Activated CD8-positive, alpha-beta memory T cell treated with anti-CD3 and anti-CD28 coated beads for 1 hour (primary cell): ENCODE measurements at places on chromosomes 5 and 9.

- DNase-seq, result no peak
Observed at GRCh38 chr5:113614191-113614590, 100.7 kb downstream of the YTHDC2 start.

DNA sequence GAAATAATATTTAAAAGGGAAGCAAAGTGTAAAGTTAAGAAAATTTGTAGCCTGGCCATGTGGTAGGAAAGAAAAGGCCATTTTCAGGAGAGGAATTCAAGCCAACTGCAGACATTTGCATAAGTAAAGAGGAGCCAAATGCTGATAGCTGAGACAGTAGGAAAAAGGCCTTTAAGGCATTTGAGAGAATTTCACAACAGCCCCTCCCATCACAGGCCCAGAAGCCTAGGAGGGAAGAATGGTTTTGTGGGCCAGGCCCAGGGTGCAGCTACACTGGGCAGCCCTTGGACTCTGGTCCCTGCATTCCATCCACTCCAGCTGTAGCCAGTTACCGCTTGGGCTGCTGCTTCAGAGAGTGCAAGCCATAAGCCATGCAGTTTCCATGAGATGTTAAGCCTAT is 1556.8 kb downstream of the EFNA5 start:
- no peak for DNase-seq

DNA sequence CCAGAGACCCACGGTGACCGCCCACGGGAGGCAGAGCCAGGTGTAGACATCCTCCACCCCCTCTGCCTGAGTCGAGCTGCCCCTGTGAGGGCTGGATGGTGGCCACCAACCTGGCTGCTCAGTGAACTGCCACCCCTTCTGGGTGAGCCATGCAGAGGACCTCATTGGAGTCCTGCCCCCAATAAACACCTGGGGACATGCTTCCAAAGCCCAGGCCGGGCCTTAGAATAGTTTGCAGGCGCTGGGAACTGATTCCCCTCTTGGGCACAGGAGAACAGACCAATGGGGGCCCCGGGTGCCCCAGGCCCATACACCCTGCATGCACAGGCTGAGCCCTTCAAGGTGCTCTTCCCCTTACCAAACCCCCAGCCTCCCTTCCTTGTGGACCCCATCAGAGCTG is 38.1 kb upstream of the GFPT2 start:
- no peak for DNase-seq

- no peak for DNase-seq
Observed at GRCh38 chr5:143980506-143980905, 168.5 kb downstream of the HMHB1 start.

DNA sequence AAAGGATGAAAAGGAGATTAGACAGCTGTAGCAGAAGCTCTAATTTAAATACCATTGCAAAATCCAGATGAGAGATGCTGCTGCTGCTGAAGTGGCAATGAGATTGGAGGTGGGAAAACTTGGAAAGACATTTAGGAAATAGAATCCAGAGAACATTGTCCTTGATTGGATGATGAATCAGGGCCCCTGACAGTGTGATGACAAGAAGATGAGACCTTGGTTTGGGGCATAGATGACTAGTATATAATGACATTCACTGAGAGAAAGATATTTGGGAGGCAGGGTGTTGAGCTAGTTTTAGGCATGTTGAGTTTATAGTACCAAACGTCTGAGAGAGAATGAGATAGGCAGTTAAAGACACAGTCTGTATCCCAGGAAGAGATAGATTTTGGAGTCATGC is 311.5 kb upstream of the MPDZ start:
- no peak for DNase-seq

GRCh38 chr5:172207511-172207910 is 13.5 kb downstream of the EFCAB9 start:
- DNase-seq, result no peak

GRCh38 chr5:127865273-127865672 is 162.1 kb downstream of the CCDC192 start:
- no peak for DNase-seq

- no peak for DNase-seq
Observed at GRCh38 chr5:170252720-170253350, 20.1 kb downstream of the C5orf58 start.

DNA sequence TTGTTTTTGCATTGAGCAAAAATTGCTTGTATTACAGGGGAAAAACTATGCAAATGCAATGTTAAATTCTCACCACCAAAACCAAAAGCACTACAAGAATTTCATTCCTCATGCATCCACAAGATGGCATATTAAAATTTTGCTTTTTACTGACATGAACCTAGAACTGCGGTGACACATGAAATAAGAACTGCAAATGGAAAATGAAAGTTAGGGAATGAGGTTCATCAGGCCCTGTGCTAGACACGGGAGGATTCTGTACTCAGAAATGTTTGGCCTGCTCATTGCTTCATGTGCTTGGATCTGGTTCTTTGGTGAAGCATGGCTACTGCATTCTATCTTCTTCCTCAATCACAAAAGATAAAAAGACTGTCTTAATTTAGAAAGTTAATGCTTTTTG is 9.1 kb upstream of the RFK start:
- DNase-seq, result no peak

GRCh38 chr9:28799876-28800275 is 1226.6 kb upstream of the C9orf72 start:
- DNase-seq, result no peak

DNA sequence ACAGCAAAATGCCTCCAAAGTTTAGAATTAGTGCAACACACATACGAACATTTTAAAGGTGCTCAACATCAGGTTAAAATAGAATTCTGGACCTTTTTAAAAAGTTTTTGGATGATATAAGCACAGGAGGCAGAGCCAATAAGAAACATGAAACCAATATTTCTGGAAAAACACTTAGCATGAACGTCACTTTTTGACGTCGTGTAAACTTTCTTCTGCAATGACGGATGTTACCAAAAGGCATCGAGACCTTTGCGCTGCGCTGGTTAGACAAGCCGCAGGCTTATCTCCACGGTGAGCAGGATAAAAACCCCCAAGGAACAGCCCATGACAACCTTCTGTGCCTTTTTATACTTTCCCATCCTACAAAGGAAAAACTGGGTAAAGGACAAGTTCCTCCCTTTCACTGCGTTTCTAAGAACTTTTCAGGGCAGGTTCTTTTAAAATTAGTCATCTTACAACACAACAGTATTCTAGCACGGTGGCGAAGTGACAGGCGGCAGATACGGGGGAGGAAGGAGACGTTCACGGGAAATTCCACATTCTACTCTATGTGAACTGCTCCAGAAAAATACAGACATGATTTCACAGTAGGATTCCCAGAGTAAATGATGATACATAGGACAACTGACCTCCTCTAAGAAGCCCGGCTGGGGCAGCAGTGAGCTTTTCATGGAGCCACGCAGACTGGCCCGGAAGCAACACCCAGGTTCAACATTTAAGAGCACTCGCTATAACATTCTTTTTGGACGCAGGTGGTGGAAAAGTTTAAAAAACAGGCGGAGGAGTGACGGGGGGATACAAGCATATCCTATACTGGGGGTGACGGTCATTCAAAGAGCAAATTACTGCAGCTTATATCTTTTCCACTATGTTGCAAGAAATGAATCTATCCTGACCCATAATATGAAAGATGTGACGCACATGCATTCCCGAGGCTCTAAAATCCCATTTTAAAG is 52.4 kb downstream of the USP20 start:
- no peak for DNase-seq

- DNase-seq, result no peak
Observed at GRCh38 chr5:31172881-31173280, 20.6 kb upstream of the CDH6 start.

GRCh38 chr5:120354126-120354525 is 110.0 kb upstream of the PRR16 start:
- no peak for DNase-seq

DNA sequence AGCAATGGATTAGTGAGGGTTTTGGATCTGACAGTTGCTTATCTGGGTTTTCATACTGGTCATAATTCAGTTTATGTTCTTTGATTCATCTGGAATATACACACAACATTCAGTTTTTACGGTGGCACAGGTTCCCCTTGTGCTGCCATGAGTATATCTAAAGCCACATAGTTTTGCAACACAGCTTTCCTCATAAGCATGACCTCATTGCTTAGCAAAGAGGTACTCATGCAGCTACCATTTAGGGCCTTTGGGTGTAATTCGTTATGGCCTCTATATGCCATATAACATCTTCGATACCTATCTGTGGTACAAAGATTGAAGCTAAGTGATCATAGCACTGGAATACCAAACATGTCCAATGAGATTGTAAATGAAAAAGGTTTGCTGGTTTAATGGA is 2.9 kb upstream of the RBM22 start:
- DNase-seq, result no peak

DNA sequence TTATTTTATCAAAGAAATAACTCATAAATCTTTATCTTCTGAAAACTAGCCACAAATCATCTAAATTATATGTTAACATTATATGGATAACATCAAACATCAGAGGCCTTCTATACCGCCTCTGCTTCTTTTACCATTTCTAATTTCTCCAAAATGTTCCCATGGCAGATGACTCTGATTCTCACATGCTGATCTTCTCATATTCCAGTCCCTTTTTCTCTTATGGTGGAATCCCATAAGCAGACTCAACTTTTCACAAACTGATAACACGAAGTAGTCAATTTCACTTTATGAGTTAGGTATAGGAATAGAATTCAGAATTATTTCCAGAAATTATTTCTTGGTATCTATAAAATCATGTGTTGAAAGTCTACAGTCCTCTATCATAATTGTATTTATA is 212.3 kb downstream of the ENC1 start:
- DNase-seq, result no peak

DNA sequence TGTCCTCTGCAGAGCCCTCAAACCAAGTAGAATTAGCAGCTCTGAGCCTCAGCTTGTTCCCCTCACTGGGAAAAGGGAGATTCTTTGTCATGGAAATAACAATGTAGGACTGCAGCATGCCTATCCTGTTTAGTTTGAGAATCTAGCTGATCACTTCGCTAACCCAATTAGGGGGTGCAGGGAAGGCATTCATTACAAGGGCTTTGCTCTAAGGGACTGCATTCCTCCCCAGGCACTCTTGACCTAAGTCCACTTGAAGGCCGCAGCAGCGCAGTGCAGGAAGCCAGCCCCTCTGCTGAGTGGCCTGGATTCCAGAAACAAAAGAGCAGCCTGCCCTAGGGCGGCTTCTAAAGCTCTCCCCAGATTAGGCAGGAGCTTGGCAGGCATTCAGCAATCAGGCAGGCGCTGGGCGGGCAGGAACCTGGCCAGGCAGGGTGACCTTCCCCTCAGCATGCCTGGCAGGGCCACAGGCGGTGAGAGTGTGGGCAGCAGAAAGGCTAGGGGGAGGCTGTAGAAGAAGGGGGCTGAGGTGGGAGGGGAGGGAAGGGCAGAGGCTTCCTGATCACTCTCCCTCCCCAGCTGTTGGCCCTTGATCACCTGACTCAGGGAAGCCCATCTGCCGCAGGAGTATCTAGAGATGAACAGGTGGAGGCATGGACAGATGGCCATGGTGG is 24.8 kb downstream of the CCNJL start:
- no peak for DNase-seq

- DNase-seq, result no peak
Observed at GRCh38 chr9:97382099-97382718, 29.7 kb upstream of the TDRD7 start.

DNA sequence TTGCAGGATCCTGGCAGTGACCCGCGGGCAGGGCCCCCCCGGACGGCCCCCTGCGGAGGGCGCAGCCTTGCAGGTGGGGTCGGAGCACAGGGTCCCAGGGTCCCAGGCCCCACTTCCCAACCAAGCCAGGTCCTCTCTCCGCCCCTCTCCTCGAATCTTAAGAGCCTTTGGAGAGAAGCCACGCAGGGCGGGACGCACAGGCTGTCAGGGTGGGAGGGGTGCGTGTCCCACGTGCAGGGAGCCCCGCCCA is 18.4 kb upstream of the EGFL7 start:
- no peak for DNase-seq

DNA sequence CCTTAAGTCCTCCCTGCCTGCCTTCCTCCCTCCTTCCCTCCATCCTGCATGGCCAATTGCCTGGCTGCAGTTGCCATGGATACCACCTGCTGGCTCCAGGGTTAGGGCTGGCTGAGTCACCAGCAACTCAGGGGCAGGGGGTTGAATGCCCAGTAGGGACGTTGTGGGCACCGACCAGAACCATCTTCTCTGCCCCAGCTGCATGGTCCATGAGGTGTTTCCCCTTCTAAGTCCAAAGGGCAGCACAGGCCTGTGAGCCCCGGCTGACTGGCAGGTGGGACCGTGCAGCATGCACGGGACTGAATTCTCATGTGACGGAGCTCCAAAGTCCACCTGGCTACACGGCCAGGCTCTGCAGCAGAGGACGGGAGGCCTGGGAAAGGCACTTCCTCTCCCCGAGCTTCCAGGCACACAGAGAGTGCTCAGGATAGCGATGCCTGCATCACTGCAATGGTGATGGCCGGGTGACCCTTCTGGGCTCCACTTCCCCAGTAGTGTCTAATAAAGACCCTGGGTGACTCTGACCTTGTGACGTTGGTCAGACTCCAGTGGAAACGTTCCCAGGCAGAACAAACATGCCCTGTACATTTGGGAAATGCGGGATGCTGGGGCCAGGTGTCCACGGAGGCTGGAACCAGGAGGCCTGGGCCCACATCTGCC is 5.7 kb downstream of the ASS1 start:
- no peak for DNase-seq

DNA sequence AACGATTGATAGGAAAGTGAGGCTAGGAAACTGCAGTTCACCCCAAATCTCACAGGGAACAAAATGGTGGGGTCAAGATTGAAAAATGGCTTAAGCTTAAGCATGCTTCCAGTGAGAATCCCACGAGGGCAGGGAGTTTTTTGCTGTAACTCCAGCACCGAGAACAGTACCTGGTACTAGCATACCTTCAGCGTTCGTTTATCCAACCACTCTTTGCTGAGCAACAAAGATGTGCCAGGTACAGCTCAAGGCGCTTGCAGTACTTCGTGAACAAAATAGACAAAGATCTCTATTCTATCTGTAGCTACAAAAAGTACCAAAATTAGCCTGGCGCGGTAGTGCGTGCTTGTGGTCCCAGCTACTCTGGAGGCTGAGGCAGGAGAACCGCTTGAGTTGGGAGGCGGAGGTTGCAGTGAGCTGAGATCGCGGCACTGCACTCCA is 778 bp upstream of the PPP6C start:
- DNase-seq, result no peak

DNA sequence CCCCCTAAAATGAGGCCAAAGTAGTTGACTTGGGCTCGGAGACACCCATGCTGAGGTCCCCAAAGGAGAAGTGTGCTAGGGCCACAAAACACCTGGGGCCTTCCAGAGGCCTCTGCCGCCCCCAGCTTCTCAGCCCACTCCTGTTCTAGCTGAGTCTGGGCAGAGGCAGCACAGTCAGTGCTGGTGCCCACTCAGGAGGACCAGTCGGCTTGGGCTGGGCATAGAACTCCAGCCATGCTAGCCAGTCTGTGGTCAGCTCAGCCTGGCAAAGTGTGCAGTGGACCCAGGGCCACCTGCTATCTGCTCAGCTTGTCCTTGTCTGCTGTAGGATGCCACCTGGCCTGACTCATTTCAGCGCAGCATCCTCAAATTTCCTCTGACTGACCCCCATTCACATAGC is 254.6 kb downstream of the FSTL4 start:
- DNase-seq, result no peak

- DNase-seq, result no peak
Observed at GRCh38 chr9:134559013-134559412, 82.6 kb upstream of the COL5A1 start.
